ENCODE measurements at places on chromosomes 3 and 15.

DNA sequence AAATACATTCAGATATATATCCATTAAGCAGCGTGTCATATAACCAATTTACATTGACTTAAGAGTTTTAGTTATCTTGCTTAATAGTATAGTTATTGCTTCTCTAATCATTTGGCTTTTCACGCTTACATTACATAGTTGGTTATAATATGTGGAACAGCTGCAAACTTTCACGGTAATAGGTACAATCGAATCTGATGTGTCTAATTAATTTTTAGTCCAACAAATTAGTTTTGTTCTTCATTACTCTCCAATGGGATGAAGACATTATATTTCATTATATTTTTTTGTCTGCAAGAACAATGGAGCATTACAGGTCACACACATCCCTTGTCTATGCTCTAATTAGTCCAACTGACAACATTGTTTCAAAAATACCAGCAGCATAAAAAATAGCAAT is 546.3 kb downstream of the ROBO2 start:
- no peak for DNase-seq

DNA sequence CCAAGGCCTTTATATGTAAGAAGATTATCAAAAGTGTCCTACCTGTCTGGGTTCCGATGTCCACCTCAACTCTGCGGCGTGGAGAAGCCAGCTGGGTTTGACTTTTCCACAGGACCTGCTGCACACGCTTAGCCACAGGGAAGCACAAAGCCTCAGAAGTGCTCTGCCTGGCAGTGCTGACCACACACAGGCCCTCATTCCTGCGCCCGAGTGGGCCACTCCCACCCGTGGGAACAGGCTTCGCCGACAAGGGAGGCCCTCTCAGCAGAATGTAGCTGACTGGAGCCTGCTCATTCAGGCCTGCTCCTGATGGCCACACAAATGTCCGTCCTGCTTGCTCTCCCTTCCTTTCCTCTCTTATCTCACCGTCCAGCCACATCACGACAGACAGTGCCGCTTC is 221.4 kb upstream of the LRRN1 start:
- no peak for DNase-seq

DNA sequence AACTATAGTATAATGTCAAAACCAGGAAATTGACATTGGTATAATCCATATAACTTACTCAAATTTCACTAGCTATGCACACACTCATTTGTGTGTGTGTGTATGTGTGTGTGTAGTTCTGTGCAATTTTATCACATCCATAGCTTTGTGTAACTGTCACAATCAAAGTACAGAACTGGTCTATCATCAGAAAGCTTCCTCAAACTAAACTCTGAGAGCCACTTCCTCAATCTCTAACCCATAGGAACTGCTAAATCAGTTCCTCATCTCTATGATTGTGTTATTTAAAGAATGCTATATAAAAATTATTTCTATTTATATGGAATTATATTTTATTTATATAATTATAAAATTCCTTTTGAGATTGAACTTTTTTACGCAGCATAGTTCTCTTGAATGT is 18.1 kb downstream of the LNP1 start:
- DNase-seq = no peak

- DNase-seq = no peak
These were observed 38.2 kb downstream of the PCSK6 start for GRCh38 chr15:101451266-101451799.
